ENCODE measurements at places on chromosomes 12 and 14.

DNA sequence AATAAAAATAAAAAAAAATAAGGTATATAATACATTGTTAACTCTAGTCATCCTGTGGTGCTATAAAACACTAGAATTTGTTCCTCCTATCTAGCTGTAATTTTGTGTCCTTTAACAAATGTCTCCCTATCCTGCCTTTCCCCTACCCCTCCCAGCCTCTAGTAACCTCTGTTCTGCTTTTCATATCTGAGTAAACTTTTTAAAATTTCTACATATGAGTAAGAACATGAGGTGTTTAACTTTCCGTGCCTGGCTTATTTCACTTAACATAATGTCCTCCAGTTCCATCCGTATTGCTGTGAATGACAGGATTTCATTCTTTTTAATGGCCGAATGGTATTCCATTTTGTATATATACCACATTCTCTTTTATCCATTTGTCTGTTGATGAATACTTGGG, 71.3 kb upstream of the GNG2 start:
- DNase-seq = no peak

GRCh38 chr14:52059649-52060048, 9.2 kb downstream of the NID2 start:
- DNase-seq = no peak

DNA sequence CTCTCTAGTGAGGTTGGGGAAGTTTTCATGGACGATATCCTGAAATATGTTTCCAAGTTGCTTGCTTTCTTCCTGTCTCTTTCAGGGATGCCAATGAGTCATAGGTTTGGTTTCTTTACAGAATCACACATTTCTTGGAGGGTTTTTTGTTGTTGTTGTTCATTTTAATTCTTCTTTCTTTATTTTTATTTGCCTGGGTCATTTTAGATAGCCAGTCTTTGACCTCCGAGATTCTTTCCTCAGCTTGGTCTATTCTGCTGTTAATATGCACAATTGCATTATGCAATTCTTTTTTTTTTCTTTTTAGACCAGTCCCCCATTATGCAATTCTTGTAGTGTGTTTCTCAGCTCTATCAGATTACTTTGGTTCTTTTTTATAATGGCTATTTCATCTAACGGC, 338.9 kb downstream of the AEBP2 start:
- no peak for DNase-seq

DNA sequence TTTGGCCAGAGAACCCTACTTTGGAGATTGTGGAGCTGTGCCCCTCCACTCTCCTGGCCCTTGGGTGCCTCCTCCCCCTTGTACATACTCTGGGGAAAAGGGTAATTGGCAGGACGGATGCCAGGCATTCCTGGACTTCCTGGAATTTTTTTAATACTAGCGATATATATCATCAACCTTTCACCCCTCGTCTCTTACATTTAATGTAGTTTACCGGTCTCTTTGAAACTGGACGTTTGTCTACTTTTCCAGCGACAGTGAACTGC, 767 bp upstream of the CRY1 start:
- no peak for DNase-seq

GRCh38 chr12:68240079-68240478, 13.3 kb downstream of the IL22 start:
- DNase-seq = no peak

DNA sequence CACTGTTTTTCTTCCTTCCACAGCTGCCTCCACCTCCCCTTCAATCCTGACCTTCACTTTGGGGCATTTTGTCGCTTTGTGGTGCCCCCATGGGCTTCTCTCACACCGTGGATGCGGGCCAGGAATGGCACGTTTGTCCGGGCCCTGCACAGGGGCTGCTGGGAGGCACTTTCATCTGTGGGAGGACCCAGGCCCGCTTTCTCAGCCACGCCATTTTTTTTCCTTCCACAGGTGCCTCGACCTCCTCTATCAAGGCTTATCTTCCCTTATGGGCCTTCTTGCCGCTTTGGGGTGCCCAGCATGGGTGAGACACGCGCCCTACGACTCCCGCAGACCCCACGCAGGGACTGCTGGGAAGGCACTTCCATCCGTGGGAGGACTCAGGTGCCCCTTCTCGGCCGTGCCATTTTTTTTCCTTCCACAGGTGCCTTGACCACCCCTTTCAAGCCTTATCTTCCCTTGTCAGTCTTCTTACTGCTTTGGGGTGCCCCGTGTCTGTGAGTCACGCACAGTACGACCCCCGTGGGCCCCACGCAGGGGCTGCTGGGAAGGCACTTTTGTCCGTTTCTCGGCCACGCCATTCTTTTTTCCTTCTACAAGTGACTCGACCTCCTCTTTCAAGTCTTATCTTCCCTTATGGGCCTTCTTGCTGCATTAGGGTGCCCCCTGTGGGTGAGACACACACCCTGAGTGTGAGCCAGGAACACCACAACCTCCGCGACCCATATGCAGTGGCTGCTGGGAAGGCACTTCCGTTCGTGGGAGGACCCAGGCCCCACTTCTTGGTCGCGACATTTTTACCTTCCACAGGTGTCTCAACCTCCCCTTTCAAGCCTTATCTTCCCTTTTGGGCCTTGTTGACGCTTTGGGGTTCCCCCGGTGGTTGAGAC, 270.7 kb downstream of the ALG10 start:
- no peak for DNase-seq

DNA sequence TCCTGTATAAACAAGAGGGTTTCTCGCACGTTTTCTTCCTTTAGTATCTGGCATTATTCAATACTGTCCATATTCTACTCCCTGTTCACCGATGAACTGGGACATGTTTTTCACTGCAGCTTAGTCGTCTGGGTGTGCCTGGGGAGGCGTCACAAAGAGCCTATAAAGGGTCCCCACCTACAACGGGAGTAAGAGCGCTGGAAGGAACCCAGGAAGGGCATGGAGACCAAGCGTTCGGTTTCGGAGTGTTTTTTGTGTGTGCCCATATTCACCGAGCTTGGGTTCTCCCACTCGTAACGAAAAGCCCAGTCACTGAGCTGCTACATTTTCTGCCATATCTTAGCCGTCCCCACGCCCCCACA, 592 bp upstream of the USP15 start:
- no peak for DNase-seq

Data from stimulated activated CD4-positive, alpha-beta T cell treated with anti-CD3 and anti-CD28 coated beads, Interleukin-15, amount 100 ng/mL, for 1 hour (primary cell).